Cardiac ventricle fibroblast (primary cell): ENCODE measurements at places on chromosomes 7 and 10. TPM values are rescaled to one million over a fixed set of nuclear protein-coding genes. Genes with fewer than 3 reads are reported as not detected.

Gene NPY4R2
- total RNA-seq, result not detected in 2 replicates

Gene ARL5B
- 9.2 and 9.5 TPM in 2 replicates for total RNA-seq

Gene C10orf53
- not detected in 2 replicates for total RNA-seq

Gene ASB10
- total RNA-seq, result not detected in 2 replicates

Gene CUBN
- total RNA-seq, result 1.4 and 7.2 TPM in 2 replicates

Gene CALY
- total RNA-seq, result not detected in 2 replicates

Gene TRIM50
- total RNA-seq, result not detected in 2 replicates

Gene WDR86
- 2.4 and 4.6 TPM in 2 replicates for total RNA-seq

Gene LIPM
- not detected in 2 replicates for total RNA-seq

Gene GPER1
- 5.6 and 7.6 TPM in 2 replicates for total RNA-seq

Gene NCF1
- total RNA-seq, result not detected in 2 replicates

Gene POLR2J2
- 1.5 and 2.1 TPM in 2 replicates for total RNA-seq

Gene DYNC1I1
- total RNA-seq, result 1.6 and 1.9 TPM in 2 replicates

Gene ZNF736
- 4.6 and 4.8 TPM in 2 replicates for total RNA-seq

Gene OPALIN
- not detected in 2 replicates for total RNA-seq

Gene GLRX3
- total RNA-seq, result 47.8 and 89.7 TPM in 2 replicates

Gene DNAJB9
- total RNA-seq, result 46.1 and 58.1 TPM in 2 replicates

Gene LEP
- not detected in 2 replicates for total RNA-seq

Gene KIAA1217
- total RNA-seq, result 3.4 and 4.1 TPM in 2 replicates

Gene RBM48
- 7.1 and 10.4 TPM in 2 replicates for total RNA-seq

Gene GET4
- 7.1 and 12.7 TPM in 2 replicates for total RNA-seq

Gene ARHGAP12
- total RNA-seq, result 12.4 and 16.6 TPM in 2 replicates

Gene INMT
- 181 and 220 TPM in 2 replicates for total RNA-seq

Gene CRPPA
- 1.5 and 1.7 TPM in 2 replicates for total RNA-seq

Gene SPACDR
- total RNA-seq, result 0.44 and 5.0 TPM in 2 replicates

Gene PRSS2
- total RNA-seq, result 1.00 TPM in 1 of 2 replicates, not detected in the other

Gene ANKRD61
- not detected in 2 replicates for total RNA-seq

Gene TMEM140
- 25.7 and 31.1 TPM in 2 replicates for total RNA-seq

Gene IGF2BP3
- total RNA-seq, result 14.6 and 17.7 TPM in 2 replicates

Gene CLEC5A
- total RNA-seq, result not detected in 2 replicates

Gene ADIRF
- 13.2 and 14.4 TPM in 2 replicates for total RNA-seq

Gene PRKCQ
- not detected in 2 replicates for total RNA-seq

Gene PITRM1
- total RNA-seq, result 46.5 and 50.7 TPM in 2 replicates

Gene HOGA1
- not detected in 2 replicates for total RNA-seq

Gene CAV1
- total RNA-seq, result 491 and 524 TPM in 2 replicates

Gene RARRES2
- 24.6 and 30.5 TPM in 2 replicates for total RNA-seq

Gene TAS2R5
- 0.44 and 1.3 TPM in 2 replicates for total RNA-seq

Gene KCNMA1
- 3.3 and 4.5 TPM in 2 replicates for total RNA-seq

Gene TYW1
- total RNA-seq, result 7.8 and 25.6 TPM in 2 replicates

Gene KCND2
- not detected in 2 replicates for total RNA-seq

Gene ZNF248
- total RNA-seq, result 5.6 and 7.2 TPM in 2 replicates

Gene NPY
- not detected in 2 replicates for total RNA-seq

Gene WNT2
- total RNA-seq, result not detected in 2 replicates

Gene KIAA1549
- 1.3 and 1.4 TPM in 2 replicates for total RNA-seq

Gene TCF7L2
- 7.6 and 9.2 TPM in 2 replicates for total RNA-seq

Gene CTAGE8
- total RNA-seq, result 0.10 TPM in 1 of 2 replicates, not detected in the other

Gene DENND10
- 62.9 and 66.5 TPM in 2 replicates for total RNA-seq

Gene WEE2
- not detected in 2 replicates for total RNA-seq

Gene ZP3
- total RNA-seq, result 3.7 and 4.6 TPM in 2 replicates

Gene INSIG1
- total RNA-seq, result 84.2 and 95.4 TPM in 2 replicates

Gene OR6B1
- not detected in 2 replicates for total RNA-seq
